Glutamatergic neuron (in vitro differentiated cells): ENCODE measurements at places on chromosomes 2 and 18.

GRCh38 chr2:142308744-142309143 lies 177.9 kb upstream of the LRP1B start:
- DNase-seq: no peak
- H3K27me3 ChIP-seq: no peaks in the 10 kb centered on the region
- H3K27ac ChIP-seq: no peak overlapping the region

DNA sequence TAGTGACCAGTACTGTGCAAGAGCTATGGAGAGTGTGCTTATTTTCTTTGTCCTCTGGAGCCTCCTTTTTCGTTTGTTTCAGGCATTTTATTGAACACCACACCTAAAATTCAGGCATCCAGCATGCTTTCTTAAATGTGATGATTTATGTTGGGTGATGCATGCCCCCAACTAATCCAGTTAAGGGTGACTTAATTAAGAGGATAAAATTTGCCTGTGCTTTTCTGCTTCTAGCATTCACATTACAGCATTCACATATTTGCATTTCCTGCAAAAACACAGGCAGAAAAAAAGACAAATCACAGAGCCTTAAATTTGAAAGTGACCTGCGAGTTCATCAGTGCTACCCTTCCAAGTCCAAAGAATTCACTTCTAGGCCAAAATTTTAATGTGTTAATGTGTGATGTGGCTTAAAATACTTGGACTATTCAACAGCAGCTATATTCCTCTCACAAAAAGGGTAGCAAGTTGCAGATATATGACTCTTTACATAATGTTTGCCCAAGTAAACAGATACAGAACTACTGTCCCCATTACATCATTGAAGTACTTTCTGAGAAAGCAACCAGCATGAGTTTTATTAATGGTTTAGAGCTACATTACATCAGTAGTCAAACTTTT lies 286.5 kb downstream of the THSD7B start:
- H3K27ac ChIP-seq: no peak overlapping the region
- no peak for DNase-seq
- H3K27me3 ChIP-seq: no peaks in the 10 kb centered on the region

DNA sequence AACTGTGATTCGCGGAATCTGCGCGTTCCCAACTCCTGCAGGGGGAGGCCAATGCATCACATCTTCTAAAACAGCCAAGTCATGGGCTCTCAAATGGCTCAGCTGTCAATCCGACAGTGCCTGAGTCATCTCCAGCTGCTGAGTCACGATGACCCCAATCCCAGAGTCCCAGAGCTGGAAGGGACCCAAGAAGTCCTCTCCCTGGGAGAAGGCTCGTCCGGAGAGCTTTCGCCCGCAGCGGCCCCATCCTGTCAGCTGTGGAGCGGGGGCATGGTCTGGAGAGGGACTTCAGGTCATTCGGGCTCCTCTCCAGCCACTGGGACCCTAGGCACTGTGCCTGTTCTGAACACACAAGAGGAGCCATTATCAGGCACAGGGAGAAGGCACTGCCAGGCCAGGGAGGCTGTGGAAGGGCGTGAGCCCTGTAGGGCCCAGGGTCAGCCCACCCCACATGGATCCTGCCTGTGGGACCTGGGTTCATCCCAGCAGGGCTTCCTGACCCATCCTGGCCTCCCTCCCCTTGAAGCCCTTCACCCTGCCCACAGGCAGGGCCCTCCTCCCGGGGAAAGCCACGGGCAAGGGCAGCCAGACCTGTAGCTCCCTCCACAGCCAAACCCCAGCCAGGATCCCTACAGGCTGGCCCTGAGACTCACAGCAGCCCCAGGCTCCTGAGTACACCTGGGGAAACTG lies 47.6 kb upstream of the GPC1 start:
- no peak overlapping the region for H3K4me3 ChIP-seq
- H3K4me1 ChIP-seq: no peaks in the 10 kb centered on the region
- peak; percentile 8 for DNase-seq
- no peak overlapping the region for H3K27ac ChIP-seq

GRCh38 chr2:161104054-161104553 lies 56.1 kb upstream of the TANK start:
- H3K36me3 ChIP-seq: no peaks in the 10 kb centered on the region
- no peaks in the 10 kb centered on the region for H3K27me3 ChIP-seq
- peaks cover 9% of the 10 kb centered on the region for H3K4me1 ChIP-seq

- H3K4me1 ChIP-seq: no peaks in the 10 kb centered on the region
- no peaks in the 10 kb centered on the region for H3K36me3 ChIP-seq
- no peak overlapping the region for H3K4me3 ChIP-seq
- no peaks in the 10 kb centered on the region for H3K27me3 ChIP-seq
Observed at GRCh38 chr2:129113776-129114175, 795.1 kb upstream of the HS6ST1 start.

DNA sequence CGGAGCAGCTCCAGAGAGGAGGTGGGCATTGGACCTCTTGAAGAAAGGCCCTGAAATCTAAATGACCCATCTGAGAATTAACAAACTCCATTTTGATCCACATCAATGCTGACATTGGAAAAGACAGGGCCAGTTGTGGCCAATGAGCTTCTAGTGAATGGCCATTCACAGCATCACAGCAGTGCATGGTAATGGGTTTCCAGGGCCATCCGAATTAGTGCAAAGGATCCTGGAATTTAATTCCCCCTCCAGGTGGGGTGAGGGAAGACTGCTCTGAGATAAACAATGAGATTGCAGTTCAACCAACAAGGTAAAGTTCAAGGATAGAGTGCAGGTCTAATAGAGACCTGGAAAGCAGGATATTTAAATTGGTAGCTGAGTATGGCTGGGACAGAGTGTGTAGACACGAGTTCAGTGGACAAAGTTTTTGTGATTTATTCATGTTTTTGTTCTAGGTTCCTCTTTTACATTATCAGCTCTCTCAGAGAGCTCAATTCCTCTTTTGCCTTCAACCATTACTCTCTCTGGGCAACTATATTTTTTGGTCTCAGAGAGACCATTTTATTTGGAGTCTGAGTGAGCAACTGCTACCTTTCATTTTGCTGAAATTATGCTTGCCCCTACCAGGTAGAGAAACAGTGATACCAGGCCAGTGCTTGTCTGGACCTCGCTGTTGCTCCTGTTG lies 5.0 kb downstream of the TACR1 start:
- no peak overlapping the region for H3K27ac ChIP-seq
- DNase-seq: no peak
- H3K27me3 ChIP-seq: peaks cover 10% of the 10 kb centered on the region
- no peaks in the 10 kb centered on the region for H3K4me1 ChIP-seq
- H3K4me3 ChIP-seq: no peak overlapping the region

GRCh38 chr2:69416147-69416546 lies 21.1 kb downstream of the NFU1 start:
- H3K4me3 ChIP-seq: no peak overlapping the region
- H3K27me3 ChIP-seq: no peaks in the 10 kb centered on the region
- no peak overlapping the region for H3K27ac ChIP-seq
- no peak for DNase-seq
- no peaks in the 10 kb centered on the region for H3K36me3 ChIP-seq

GRCh38 chr18:10122988-10123950 lies 209.5 kb downstream of the VAPA start:
- H3K27ac ChIP-seq: no peak overlapping the region
- no peak for DNase-seq
- peaks cover 38% of the 10 kb centered on the region for H3K4me1 ChIP-seq
- H3K36me3 ChIP-seq: peaks cover 5% of the 10 kb centered on the region
- no peak overlapping the region for H3K4me3 ChIP-seq

DNA sequence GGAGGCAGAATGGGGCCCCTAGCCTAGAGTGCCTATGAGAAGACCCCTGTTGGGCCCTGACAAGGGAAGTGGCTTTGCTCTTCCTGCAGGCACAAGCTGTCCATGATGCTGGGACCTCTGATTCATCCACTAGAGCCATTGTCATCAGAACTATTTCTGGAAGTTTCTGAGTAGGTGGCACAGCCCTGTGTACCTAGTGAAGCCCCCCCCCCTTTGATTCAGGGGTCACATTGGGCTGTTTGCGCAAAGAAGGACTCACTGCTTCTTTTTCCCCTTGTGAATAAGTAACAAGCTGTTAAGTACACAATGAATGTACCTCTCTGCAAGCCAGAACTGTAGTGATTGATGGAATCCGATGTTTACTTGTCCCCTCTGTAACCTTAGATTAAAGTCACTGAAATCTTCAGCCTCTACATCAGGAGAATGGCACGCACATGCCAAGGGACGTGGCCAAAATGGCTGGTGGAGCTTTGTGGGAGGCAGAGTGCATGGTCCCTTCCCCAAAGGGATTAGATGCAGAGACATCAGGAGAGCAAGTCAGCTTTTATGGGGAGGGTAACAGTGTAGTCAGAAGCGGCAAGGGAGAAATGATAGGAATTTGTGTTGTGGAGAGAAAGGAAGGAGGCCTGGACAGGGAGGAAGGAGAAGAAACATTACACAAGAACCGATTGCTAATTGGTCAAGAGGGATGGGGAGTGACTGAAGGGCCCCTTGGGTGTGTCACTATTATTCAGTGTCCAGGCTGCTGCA lies 267.6 kb upstream of the RAB12 start:
- H3K27me3 ChIP-seq: no peaks in the 10 kb centered on the region
- no peaks in the 10 kb centered on the region for H3K36me3 ChIP-seq
- no peak for DNase-seq
- H3K4me1 ChIP-seq: peaks cover 13% of the 10 kb centered on the region

- no peaks in the 10 kb centered on the region for H3K4me1 ChIP-seq
- no peaks in the 10 kb centered on the region for H3K27me3 ChIP-seq
- DNase-seq: no peak
- H3K27ac ChIP-seq: no peak overlapping the region
Observed at GRCh38 chr18:41753826-41754225, 201.2 kb upstream of the PIK3C3 start.

DNA sequence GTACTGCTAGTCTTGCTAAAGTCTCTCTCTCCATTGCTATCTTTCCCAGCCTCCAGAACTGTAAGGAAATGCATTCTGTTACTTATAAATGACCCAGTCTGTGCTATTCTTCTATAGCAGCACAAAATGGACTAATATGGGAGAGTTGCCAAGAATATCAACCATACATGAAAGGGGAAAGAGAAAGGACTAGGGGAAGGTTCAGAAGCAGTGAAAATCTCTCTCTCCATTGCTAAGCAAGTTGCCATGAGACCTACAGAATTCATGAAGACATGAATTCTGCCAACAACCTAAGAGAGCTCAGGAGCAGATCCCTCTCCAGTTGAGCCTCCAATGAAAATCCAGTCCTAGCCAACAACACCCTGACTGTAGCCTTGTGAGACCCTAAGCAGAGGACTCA lies 3.6 kb upstream of the TRABD2A start:
- H3K27me3 ChIP-seq: peaks cover 16% of the 10 kb centered on the region
- no peak for DNase-seq

DNA sequence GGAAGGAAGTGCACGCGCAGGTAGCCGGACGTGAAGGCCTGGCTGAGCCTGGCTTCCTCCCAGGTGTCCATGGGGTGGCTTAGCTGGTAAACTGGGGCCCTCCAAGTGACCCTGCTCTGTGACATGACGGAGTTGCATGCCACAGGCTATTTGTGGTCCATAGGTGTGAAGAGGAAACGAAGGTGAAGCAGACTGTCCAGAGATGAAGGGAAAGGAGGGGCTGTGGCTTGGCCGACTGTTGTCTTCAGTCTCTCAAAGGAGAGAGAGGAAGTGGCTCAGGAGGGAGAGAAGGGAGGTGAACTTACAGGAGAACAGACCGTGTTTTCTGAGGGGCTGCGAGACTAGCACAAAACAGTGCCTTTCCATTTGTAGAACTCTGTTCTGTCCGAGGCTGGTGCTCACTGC lies 19.3 kb downstream of the INPP5D start:
- peaks cover 3% of the 10 kb centered on the region for H3K27me3 ChIP-seq
- H3K4me1 ChIP-seq: peaks cover 5% of the 10 kb centered on the region
- no peak for DNase-seq
- no peak overlapping the region for H3K4me3 ChIP-seq
- H3K36me3 ChIP-seq: peaks cover 4% of the 10 kb centered on the region
- no peak overlapping the region for H3K27ac ChIP-seq

DNA sequence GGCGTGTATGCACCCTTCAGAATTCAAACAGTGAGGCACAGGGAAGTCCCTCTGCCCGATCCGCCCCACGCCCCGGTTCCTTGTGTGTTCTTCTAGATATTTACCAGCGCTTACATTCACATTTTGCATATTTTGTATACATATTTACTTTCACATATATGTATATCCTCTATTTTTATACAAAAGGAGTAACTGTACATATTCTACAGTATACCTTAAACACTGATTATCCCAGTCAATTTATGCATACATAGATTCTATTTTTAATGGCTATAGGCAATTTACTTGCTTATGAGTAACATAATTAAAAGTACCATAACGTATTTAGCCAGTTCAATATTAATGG lies 307 bp upstream of the DUSP11 start:
- peaks cover 1% of the 10 kb centered on the region for H3K27me3 ChIP-seq
- H3K27ac ChIP-seq: no peak overlapping the region
- H3K4me1 ChIP-seq: peaks cover 3% of the 10 kb centered on the region
- no peaks in the 10 kb centered on the region for H3K36me3 ChIP-seq
- peak overlapping the region; percentile 99 for H3K4me3 ChIP-seq

DNA sequence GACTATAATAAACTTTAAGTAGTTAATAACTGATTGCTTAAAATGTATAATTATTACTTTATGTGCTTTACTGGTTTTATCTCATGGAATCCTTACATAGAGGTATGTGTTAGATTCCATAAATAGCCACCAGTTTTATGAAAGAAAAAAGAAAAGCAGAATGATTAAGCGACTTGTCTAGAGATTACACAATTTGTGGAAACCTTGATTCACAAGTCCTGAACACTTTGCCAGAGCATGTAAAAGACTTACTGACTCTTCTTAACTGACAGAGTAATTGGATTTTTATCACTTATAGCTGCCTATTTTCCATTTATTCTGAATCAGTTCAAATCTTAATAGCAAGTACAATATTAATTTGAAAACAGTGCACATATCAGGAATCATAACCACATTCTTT lies 448.7 kb upstream of the NETO1 start:
- DNase-seq: no peak
- H3K4me1 ChIP-seq: no peaks in the 10 kb centered on the region
- H3K27ac ChIP-seq: no peak overlapping the region
- no peaks in the 10 kb centered on the region for H3K36me3 ChIP-seq

DNA sequence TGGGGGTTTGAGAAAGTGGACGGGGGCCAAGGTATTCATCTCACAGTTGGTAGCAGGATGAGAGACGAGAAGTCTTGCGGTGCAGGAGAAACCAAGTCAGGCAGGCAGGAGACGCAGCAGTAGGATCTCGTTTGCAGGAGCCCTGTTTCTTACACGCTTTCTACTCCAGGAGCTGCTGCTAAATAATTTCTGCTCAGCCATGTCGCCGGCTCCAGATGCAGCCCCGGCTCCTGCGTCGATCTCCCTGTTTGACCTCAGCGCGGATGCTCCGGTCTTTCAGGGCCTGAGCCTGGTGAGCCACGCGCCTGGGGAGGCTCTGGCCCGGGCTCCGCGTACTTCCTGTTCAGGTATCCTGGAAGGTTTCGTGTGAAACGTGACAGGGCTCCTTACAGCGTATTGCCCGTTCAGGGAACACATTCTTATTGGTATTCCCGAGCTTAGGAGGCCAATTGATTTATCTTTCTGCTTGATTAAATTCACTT lies 494 bp downstream of the ANKZF1 start:
- no peaks in the 10 kb centered on the region for H3K36me3 ChIP-seq
- peak overlapping the region; percentile 100 for H3K4me3 ChIP-seq
- H3K27ac ChIP-seq: peak overlapping the region; percentile 97
- H3K27me3 ChIP-seq: peaks cover 5% of the 10 kb centered on the region

GRCh38 chr2:127623388-127624319 lies 22.3 kb upstream of the GPR17 start:
- H3K4me3 ChIP-seq: no peak overlapping the region
- peaks cover 5% of the 10 kb centered on the region for H3K27me3 ChIP-seq
- peaks cover 3% of the 10 kb centered on the region for H3K36me3 ChIP-seq
- H3K4me1 ChIP-seq: peaks cover 10% of the 10 kb centered on the region
